ENCODE measurements at places on chromosomes 7 and 10.

DNA sequence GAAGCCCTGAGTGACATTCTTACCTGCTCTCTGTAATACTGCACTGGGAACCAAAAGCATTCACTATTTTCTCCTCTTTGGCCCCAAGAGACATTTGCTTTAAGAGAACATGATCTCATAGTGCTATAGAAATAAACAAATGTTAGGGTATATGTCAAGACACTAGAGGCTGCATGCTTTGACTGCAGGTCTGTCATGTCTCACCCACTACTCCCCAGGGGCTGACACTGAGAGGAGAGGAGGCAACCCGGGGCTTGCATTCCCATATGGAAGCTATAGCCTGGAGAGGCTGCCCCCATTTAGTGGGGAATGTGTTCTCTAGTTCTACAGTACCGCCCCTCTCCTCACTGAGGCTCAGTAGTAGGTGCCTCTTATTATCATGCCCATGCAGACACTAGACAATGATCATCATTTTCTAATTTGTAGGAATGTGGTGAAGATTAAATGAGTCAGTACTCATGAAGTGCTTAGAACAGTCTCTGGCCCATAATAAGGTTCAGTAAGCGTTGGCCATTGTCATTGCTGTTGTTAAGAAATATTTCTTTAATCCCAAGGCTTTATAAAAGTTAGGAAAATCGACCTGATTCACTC, 4.9 kb upstream of the SLF2 start:
- no peak for DNase-seq

DNA sequence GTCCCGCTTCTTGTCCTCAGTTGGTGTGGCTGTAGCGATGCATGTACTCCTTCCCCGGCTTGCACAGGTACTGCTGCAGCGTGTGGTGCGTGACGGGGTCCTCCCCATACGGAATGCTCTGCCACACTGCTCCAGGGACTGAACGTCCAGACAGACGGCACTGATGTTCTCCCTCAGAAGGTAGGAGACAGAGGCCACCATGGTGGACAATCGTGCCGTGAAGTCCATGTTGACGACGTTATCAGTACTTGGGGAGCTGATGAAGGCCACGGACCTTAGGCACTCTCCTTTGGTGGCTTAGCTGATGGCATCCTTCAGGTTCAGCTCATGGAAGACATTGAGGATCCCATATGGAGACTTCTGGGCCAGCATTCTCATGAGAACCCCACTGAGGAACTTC, 37.4 kb downstream of the AGAP6 start:
- no peak for DNase-seq

DNA sequence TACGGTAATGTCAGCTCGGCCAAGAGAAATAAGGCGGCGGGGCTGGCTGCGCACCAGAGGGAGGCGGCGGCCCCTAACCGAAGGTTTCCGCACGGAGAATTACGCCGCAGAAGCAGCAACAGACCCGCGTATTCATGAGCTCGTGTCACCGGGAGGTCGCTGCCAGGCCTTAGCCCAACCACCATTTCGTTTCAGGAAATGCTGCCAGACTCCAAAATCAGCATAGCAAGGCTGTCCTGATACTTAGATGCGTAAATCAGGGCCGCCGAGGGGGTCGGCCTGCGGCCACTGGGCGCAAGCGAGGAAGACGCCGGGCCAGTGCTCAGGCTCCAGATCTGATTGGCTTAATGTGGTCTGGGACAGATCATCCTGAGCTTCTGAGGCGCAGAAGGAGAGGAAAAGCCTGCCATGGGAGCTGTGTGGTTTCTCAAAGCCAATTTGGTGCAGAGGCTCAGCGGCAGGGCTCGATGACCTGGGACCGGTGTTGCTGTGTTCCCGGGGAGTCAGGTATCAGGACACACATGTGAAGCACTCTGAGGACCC, 247.9 kb downstream of the BAMBI start:
- DNase-seq: no peak

DNA sequence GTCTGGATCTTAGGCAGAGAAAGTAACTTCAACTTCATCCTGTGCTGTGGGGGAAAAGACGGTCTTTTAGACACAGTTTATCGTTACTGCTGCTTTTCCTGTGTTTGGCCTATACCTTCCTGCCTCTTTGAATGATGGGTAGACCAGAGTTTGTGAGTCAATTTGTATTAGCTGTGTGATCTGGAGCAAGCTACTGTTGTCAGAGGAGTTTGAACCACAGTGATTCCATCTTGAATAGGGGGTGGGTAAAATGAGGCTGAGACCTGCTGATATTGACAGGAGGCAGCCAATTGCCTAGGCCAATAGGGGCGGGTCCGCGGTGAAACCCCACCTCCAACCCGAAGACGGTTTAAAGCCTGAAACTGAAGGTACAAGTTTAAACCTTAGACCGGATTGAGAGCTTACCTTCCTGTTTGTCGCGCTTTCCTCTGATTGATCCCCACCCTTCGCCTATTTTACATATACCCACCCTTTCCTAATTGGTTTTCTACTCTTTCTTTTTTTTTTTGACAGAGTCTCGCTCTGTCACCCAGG, 35.8 kb upstream of the EIF4H start:
- DNase-seq: peak; percentile 3

DNA sequence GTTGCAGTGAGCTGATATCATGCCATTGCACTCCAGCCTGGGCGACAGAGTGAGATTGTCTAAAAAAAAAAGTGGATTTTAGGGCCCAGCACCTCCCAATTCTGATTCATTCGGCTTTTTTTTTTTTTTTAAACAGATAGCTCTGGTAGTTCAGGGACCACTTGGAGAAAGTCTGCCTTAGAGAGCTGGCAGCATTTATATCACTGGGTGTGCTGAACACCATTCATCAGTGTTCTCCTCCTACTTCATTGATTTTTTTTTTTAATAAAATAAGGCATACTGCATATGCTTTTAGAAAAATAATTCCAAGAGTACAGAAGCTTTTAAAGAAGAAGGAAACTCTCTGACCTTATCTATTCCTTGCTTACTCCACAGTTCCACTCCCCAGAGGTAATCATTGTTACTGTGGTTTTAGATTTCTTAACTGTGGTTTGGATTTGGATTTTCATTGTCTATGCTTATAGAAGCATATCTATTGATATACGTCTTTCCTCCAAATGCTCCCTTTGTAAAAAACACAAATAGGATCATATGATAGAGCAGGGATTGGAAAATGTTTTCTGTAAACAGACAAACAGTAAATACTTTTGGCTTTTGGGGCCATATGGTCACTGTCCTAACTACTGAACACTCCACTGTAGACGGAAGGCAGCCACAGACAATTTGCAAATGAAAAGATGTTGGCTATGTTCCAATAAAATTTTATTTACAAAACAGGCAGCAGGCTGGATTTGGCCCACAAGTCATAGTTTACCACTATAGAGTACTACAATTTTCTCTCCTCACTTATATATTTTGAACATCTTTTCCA, 21.1 kb upstream of the SAR1A start:
- no peak for DNase-seq

DNA sequence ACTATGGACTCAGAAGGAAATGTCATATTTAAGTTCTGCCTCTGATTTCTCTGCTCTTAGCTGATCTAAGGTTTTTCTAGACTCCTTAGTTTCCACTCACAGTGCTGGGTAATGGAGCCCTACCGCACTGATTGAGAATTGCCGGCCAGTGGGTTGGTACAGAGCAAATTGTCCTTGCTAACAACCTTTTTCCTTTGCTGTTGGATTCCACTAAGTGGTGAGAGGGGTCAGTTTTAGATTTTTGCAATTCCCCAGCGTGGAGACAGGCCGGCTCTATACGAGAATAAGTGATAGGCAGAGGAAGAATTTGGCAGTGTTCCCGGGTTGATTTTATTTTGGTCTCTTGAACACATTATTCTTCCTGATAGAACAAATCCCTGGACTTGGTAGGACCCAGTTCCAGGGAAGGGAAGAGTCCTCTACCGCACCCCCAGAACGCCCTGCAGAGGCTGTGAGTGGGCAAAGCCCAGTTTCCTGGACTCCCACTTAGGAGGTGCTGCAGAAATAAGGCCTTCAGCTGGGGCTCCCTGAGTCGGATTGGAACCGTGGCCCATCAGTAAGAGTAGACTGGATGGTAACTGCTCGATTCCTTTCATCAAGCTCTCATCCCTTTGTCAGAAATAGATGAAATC, 3.0 kb upstream of the NRP1 start:
- no peak for DNase-seq

DNA sequence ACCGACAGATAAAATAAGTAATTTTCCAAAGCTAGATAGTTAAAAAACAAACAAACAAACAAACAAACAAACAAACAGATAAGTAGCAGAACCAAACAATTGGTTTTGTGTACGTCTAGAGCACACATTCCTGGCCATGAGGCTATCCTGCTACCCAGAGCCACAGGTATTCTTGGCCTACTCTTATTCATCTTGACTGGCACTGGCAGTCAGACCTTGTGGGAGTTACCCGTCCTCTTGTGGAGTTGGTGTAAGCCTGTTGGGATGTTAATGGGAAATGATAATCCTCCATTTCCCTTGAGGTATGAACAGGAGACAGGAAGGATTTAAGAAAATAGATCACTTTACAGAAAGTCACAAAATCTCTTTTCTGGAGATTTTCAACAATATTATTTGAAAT, 142.4 kb upstream of the MEOX2 start:
- no peak for DNase-seq

GRCh38 chr7:84912993-84913635, 273.7 kb downstream of the SEMA3D start:
- DNase-seq: no peak

GRCh38 chr10:20963056-20963455, 65.9 kb upstream of the NEBL start:
- no peak for DNase-seq

- no peak for DNase-seq
Observed at GRCh38 chr7:42854571-42855118, 57.2 kb downstream of the C7orf25 start.

- DNase-seq: no peak
Observed at GRCh38 chr7:142133731-142134148, 22.2 kb downstream of the MGAM2 start.

DNA sequence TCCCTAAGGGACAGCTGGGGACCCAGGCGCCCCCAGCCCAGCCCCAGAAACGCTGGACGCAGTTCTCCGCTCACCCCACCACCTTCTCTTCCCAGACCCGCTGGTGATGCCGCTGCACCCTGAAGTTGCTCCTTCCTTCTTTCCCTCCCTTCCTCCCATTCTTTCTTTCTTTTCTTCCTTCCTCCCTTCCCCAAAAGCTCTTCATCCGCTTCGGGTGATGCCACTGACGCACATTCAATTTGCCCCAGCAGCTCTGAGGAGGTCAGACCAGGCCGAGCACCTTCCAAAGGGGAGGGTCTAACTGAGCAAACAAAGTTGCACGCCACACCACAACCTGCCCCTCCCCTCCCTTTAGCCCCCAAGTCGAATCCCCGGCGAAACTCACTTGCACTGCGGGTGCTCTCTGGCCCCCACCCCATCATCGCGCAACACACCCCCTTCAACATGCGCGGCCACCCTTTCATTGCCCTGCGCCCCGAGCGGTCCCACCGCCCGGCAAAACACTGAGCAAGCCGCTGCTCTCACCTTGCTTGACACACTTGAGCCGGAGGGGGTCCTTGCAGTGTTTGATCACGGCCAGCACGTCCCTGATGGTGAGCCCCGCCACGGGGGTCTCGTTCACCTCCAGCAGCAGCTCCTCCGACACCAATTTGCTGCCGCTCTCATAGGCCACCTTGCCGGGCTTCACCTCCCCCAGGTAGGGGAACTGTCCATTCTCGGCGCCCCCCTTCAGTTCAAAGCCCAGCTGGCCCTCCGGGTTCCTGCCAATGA, 787 bp downstream of the MAGI2 start:
- DNase-seq: no peak

GRCh38 chr10:43069579-43069978, 7.3 kb upstream of the RET start:
- no peak for DNase-seq

DNA sequence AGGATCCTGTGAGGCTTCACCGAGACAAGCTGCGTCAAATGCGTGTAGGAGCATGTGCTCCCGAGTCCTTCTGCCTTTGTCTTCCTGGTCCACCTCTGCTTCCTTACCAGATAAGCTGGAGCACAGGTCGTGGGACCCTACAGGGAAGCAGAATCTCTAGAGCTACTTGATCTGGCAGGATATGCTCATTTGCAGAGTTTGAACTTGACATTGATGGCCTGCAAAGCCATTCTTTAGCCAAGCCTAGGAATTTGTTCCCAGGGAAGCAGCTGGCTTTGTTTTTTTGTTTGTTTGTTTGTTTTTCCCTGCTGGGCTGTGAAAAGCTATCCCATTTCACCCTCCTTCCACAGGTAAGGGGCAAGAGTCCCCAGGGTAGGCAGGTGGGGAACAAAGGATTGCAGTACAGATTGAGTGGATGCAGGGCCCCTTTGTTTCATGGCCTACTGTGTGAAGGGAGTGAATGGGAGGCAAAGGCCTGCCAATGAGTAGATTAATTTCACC, 200.0 kb upstream of the BMPER start:
- DNase-seq: no peak

DNA sequence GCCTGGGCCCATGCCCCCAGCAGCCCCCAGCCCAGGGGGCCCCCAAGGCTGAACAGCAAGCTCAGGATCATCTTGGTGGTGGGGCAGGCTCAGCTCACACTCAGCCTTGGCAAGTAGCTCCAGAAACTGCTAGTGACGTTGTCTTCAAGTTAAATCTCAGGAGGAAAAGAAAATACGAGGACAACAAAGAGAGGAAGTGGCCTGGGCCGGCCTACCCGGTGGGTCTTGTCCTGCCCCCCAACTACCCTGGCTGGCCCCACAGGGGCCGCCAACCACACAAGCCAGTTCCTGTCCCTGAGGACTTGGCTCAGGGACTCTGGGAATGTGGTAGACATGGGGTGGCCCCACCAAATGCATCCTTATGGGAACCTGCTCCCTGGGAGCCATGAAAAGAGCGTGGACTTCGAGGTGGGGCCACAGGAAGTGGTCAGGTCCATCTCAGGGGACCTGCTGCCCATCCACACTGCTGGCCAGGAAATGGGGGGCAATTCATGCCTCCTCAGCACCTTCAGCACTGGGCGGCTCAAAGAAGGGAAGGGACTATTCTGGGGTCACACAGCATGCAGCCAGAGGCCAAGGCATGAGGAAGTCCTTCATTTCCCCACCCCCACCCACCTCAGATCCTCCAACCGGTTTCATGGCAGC, at the start of gene MMRN2:
MMRN2 (minus strand) TSS at position 145 of the 645 bp plus-strand sequence; CDS start at position 71, 74 bp downstream.
- DNase-seq: no peak

GRCh38 chr10:78843495-78843894, 225.3 kb upstream of the ZMIZ1 start:
- no peak for DNase-seq

DNA sequence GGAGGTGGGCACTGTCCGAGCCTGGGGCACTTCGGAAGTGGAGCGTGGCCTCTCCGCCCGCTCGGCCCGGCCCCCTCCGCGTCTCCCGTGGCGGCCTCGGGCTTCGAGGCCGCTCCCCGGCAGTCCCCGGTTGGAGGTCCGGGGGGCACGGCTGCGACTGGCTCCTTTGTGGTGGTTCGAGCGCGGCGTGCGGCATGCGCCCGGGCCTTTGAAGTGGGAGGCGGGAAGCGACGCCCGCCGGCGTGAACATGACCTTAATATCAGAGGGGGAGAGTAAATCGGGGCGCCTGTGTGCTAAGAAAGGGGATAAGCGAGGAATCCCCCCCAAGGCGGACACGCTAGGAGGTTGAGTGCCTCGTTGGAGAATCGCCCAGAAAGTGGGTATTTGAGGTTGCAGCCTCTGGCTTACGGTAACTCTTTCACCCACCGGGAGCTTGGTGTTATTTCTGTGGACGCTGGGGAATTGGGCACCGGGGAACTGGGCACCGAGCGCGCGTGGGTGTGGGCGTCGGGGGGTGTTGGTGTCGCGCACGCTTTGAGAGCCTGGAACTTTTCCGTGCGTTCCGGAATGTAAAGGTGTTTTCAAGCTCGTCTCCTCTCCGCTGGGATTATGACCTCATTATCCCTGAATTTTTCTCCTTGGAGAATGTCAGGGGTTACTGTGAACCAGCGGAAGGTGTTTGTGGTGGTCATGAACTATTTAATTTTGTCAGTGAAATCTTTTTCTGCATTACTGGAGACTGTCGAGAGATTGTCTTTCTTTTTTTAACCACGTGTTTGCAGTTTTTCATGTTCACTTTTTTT, 660 bp downstream of the SUV39H2 start:
- no peak for DNase-seq

All from CD4-positive, alpha-beta T cell treated with Interleukin-15 for 4 hours (primary cell).